Stimulated activated CD4-positive, alpha-beta T cell treated with anti-CD3 and anti-CD28 coated beads, Interleukin-12 subunit alpha, Interleukin-12 subunit beta, amount 100 ng/mL, for 24 hours (primary cell): ENCODE measurements at places on chromosomes 1 and 21.

GRCh38 chr1:241447031-241447644, 72.4 kb downstream of the FH start:
- DNase-seq = no peak

- DNase-seq = no peak
These were observed 5.3 kb upstream of the MAP3K7CL start for GRCh38 chr21:29125191-29125590.

DNA sequence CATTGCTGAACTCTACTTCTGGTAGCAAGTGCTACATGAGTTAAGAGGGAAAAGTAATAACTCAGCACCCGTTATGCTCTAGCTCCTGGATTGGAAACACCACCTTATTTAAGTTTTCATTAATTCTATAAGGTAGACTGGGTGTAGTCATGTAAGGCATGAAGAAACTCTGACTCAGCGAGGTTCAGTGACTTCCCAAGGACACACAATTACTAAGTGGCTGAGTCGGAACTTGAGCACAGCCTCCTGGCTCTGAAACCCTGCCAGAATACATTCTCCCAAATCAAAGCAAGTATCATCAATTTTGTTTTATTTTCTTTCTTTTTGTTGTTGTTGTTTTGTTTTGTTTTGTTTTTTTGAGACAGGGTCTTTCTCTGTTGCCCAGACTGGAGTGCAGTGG, 29.1 kb upstream of the SCCPDH start:
- no peak for DNase-seq

DNA sequence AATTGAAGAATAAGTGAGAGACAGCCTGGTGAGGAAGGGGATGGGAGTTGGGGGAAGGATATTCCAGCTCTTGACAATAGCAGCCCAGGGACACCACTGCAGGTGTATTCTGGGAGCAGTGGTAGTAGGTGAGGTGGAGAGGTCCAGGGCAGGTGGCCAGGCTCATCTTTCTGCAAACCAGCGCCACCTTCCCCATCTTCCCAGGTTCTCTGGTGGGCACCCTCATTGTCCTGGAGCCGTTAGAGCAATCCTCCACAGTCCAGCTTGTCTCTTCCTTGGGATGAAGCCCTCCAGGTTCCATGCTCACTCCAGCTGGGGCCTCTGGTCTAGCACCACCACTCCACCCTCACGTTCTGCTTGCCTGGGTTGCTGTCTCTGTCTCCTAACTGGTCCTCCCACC, 97.0 kb downstream of the IER5 start:
- DNase-seq = no peak

DNA sequence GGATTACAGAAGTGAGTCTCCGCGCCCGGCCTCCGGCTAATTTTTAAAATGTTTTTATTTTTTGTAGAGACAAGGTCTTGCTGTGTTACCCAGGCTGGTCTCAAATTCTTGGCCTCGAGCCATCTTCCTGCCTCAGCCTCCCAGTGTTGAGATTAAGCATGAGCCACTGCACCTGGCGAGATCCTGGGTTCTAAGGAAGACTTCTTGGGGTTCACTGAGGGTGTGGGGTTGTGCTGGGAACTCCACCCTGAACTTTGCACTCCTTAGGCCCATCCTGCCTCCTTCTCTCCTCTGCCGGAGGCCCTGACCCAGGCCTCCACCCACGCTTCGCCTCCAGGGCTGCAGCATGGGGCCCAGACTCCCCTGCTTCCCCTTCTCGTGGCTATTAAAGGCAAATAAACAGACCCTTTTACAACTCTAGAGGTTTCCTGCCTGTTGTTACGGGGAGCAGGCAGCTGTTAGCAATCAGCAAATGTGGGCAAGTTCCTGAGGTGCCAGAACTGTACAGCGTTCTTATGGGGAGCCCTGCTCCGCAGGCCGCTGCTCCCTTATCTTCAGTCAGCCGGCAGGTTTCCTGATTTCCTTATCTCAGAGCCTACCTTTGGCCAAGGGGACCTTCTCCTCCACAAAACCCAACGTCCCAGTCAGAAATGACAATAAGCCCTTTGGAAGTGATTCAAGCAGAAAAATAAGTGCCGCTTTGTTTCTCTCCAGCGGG, 41.0 kb upstream of the LIN9 start:
- no peak for DNase-seq

DNA sequence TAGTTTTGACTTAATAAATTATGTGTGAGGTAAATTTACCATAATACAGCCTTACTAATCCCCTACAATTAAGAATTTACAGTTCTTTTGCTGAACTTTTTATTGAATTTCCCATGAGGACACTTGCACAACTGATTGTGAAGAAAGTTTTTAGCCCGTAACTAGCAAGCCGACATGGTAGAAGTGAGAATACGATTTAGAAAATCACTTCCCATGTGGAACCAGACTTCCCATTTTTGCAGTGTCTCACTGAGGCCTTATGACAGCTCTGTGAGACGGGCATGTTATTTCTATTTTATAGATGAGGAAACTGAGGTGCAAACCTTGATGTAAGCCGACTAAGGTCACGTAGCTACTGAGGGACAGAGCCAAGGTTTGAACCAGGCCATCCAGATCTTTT, 32.5 kb upstream of the LMO4 start:
- DNase-seq = no peak

GRCh38 chr1:935751-936231, 12.1 kb downstream of the SAMD11 start:
- DNase-seq = no peak

DNA sequence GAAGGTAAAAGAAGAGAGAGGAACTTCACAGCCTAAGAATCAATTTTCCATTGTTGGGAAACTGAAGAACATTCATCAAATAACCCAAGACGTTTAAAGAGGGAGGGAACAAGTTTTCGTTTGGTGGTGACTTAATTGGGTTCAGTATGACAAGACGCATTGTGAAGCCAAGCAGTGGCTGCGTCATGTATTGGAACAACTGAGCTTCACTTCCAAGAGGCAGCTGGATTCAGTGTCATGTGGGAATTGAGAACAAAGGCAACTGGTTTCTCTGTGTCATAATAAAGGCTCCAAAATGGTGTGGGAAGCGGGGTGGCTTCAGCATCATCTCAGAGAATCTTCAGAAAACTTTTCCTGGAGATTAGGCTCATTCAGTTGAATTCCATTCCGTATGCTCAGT, 29.8 kb upstream of the RC3H1 start:
- DNase-seq = no peak

DNA sequence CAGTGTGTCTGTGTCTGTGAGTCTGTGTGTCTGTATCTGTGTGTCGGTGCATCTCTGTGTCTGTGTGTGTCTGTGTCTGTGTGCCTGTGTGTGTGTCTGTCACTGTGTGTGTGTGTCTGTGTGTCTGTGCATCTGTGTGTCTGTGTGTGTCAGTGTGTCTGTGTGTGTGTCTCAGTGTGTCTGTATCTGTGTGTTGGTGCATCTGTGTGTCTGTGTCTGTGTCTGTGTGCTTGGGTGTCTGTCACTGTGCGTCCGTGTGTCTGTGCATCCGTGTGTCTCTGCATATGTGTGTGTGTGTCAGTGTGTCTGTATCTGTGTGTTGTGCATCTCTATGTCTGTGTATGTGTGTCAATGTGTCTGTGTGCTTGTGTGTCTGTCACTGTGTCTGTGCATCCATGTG, 44.7 kb upstream of the POFUT2 start:
- no peak for DNase-seq

GRCh38 chr21:45318556-45319404, 31.1 kb upstream of the POFUT2 start:
- DNase-seq = no peak
